Stimulated activated CD4-positive, alpha-beta T cell treated with anti-CD3 and anti-CD28 coated beads, Interleukin-1b, Interleukin-23, amount 100 ng/mL, for 4 hours (primary cell): ENCODE measurements at places on chromosomes 12 and 14.

- no peak for DNase-seq
Measured at GRCh38 chr14:75182821-75183220, 6.4 kb upstream of the TMED10 start.

GRCh38 chr14:81269100-81269978 lies 48.6 kb upstream of the GTF2A1 start:
- DNase-seq = no peak

- no peak for DNase-seq
Measured at GRCh38 chr12:95184121-95184520, 33.1 kb downstream of the FGD6 start.

DNA sequence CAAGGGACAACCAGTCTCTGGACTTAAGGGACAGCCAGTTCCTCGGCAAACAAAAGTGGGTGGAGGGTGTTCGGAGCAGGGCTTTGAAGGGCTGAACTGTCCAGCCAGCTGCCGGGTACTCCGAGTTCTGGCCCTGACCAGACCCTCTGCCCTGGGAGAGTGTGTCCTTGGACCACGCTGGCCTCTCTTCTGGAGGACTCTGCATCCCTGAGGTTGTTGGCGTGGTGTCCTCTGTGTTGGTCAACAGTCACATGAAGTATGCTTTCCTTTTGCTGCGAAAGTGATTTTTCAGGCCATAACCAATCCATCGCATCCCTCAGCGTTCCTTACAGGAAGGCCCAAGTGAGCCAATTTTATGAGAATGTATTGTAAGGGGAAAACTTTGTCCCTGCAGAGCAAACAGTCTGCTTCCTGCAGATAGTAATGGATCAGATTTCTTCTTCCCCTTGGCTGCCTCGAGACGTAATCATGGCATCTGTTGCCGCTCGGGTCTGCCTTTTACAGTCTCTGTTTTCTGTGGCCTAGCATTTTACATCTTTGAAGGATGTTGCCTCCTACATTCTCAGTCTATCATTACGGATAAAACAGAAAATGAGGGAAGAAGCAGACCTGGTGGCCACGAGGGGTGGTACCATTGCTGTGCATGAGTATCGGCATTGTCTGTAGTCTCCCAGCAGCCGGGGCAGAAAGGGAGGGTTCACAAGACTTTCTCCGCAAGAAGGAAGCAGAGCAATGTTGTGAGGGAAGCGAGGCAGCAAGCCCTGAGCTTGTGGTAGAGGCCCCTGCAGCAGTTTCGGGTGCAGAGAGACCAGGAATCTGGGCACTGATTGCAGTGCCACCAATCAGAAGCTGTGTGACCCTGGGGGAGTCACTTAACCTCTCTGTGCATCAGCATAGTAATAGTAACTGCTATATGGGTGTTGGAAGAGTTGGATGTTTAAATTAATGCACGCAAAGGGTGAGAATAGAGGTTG lies 47.4 kb downstream of the SMIM41 start:
- DNase-seq = no peak

DNA sequence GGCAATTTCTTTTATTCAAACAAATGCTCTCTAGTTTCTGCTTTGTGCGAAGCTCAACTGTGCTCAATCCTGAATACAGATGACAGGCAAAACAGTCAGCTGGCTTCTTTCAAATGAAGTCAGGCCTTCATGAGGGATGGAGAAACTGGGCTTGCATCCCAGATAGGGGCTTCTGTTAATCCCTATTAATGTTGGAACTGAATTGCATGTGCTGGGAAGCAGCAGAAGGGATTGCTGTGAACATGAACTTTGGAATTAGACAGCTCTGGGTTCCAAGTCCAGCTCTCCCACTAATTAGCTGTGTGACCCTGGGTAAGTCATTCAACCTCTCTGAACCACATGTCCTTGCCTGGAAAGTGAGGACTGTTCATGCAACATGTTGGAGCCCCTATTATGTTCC lies 21.1 kb upstream of the CORO1C start:
- no peak for DNase-seq

DNA sequence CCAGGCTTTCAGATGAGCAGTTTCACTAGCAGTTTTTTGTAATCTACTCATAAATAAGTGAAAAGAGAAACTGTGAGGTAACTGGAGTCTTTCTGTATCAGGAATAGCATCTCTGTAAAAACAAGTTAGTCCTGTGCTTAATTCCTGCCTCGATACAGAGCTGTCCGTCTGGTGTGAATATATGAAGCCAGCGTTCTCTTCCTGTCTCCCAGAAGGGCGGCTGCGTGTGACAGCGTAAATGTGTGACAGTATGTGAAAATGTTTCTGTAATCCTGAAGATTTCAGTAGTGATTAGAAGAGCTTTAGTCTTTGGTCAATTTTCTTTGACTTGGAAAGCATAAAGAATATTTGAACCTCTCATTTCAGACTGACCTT lies 150.3 kb downstream of the FBXL14 start:
- no peak for DNase-seq

DNA sequence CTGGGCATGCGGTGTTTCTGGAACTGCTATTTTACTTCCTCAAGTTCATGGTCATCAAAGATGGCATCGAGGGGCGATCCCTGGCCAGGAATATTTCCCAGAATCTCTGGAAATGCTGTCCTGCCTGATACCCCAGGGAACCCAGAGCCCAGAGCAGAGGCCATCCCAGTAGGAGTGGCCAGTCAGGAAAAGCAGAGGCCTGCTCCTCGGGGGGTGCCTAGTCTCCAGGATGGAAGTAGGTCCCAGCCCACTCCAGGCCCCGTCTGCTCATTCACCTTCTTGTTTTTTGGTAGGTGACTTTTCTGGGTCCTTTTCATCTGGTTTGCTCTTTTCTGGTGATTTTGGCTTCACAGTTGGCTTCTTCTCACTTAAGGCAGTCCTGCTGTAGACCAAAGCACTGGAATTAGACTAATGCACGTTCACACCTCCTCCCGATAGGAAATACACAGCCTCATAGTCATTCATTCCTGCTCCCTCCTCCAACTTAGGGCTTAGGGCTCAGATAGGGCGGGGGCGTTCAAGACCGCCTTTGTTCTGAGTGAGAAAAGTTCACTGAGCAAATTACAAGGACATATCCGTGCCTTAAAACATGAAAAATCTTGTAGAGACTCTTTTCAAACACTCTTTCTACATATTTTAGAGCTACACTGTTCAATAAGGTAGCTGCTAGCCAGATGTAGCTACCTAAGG lies 51.1 kb downstream of the TRAFD1 start:
- DNase-seq = no peak

GRCh38 chr12:11991604-11992003 lies 79.1 kb upstream of the BCL2L14 start:
- DNase-seq = no peak

DNA sequence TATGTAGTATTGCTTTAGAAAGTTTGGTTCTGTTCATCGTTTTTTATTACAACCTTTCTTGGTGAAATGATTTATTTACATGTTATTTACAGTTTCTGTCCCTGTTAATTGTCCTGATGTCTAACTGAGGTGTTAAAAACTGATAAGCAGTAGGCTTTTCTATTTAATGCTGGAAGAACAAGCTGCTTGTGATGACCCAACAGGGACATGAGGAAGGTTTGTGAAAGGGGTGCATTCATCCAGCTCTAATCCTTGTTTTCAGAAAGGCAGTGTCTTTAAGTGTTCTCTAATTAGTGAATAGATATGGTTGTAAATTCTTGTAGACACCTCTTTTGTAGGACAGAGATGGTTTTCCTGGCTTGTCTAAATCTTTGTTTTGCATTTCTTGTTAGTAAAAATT lies 191.4 kb downstream of the FOXA1 start:
- no peak for DNase-seq
